ENCODE measurements at places on chromosomes 7 and 10. TPM values are rescaled to one million over a fixed set of nuclear protein-coding genes. Genes with fewer than 3 reads are reported as not detected.

NPVF gene
- not detected for polyA plus RNA-seq

DNA sequence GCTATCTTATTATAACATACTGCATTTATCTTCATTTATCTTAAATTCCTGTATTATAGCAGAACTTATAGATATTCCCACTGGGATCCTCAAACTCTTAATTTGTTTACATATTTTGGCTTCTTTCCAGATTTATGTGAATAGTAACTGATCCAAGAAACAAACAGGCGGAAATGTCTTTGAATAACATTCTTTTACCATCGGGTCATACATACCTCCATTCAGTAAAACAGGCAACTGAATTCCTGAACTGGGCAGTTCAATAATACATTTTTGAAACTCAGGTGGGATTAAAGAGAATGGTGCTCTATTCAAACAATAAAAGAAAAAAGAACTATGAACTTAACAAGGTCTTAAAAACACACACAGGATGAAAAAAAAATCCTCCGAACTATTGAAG is 337.4 kb downstream of the CRPPA start:
- DNase-seq = no peak
- no peak overlapping the region for H3K4me3 ChIP-seq
- H3K36me3 ChIP-seq = no peaks in the 10 kb centered on the region
- peak overlapping the region; percentile 71 for H3K27ac ChIP-seq
- peaks cover 12% of the 10 kb centered on the region for H3K4me1 ChIP-seq

TMEM225B gene
- polyA plus RNA-seq = 1.5 TPM

GRCh38 chr10:75672111-75672671 is 240.8 kb downstream of the LRMDA start:
- H3K27ac ChIP-seq = no peak overlapping the region
- DNase-seq = no peak
- H3K27me3 ChIP-seq = no peaks in the 10 kb centered on the region

BLNK gene
- not detected for polyA plus RNA-seq

DNA sequence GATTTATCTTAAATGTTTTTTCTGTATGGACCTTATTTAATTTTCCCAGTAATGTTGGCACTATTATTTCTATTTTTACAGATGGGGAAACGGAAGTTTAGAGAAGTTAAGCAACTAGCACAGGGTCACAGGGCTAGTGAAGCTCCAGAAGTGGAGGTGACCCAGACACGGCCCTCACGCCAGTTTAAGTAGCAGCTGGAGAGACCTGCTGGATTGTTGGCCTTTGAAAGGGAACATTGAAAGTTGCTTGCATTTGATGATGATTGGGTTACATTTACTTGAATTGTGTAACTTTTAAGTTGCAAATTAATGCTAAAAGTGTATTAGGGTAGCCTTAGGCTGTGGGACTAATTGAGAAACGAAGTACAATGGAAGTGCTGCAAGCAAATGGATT is 25.6 kb downstream of the CDK14 start:
- H3K4me3 ChIP-seq = no peak overlapping the region
- H3K27ac ChIP-seq = no peak overlapping the region

DNA sequence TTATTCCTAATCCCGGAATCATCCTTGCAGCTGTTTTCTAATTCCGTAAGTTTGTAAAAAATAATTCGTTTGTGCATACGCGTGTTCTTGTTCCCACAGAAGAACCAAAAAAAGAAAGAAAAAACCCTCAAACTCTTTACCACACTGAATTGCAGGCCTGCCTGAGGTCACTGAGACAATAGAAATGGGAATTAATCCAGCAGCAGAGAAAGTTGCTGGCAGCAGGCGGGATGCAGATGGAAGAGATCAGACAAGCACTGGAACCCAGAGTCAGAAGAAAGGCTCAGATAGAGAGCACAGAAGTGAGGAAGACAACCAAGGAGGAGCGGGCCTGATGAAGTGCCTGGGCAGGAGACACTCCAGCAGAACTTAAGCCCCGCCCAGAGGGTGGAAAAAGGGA is 141.5 kb upstream of the VWC2 start:
- DNase-seq = no peak
- no peaks in the 10 kb centered on the region for H3K36me3 ChIP-seq
- H3K4me1 ChIP-seq = peaks cover 6% of the 10 kb centered on the region
- no peak overlapping the region for H3K4me3 ChIP-seq
- no peak overlapping the region for H3K27ac ChIP-seq
- 0 out of 2 replicates have a peak, but pooled peaks cover 10% of the 10 kb centered on the region for H3K27me3 ChIP-seq

CCL24 gene
- polyA plus RNA-seq = not detected

HTR7 gene
- polyA plus RNA-seq = 0.16 TPM

GRCh38 chr7:112821345-112821744 is 31.2 kb upstream of the TMEM168 start:
- no peaks in the 10 kb centered on the region for H3K4me1 ChIP-seq
- H3K4me3 ChIP-seq = no peak overlapping the region
- DNase-seq = no peak
- peaks cover 37% of the 10 kb centered on the region for H3K36me3 ChIP-seq

GRCh38 chr10:62760401-62760800 is 44.1 kb upstream of the ADO start:
- no peaks in the 10 kb centered on the region for H3K4me1 ChIP-seq
- no peaks in the 10 kb centered on the region for H3K27me3 ChIP-seq
- H3K27ac ChIP-seq = no peak overlapping the region
- DNase-seq = no peak

- no peaks in the 10 kb centered on the region for H3K27me3 ChIP-seq
- H3K27ac ChIP-seq = no peak overlapping the region
- no peak overlapping the region for H3K4me3 ChIP-seq
- no peaks in the 10 kb centered on the region for H3K4me1 ChIP-seq
- H3K36me3 ChIP-seq = no peaks in the 10 kb centered on the region
These were observed 596.7 kb upstream of the MKI67 start for GRCh38 chr10:128722947-128723346.

- no peaks in the 10 kb centered on the region for H3K27me3 ChIP-seq
- H3K4me3 ChIP-seq = no peak overlapping the region
- H3K36me3 ChIP-seq = no peaks in the 10 kb centered on the region
These were observed 25.3 kb downstream of the HK1 start for GRCh38 chr10:69303632-69304051.

SPACDR gene
- 0.93 TPM for polyA plus RNA-seq
